ENCODE measurements at places on chromosomes 3 and 15. TPM values are rescaled to one million over a fixed set of nuclear protein-coding genes. Genes with fewer than 3 reads are reported as not detected.

TGM4 gene
- total RNA-seq = not detected

SELENOK gene
- total RNA-seq = 15.3 TPM

- H3K27ac ChIP-seq = no peak overlapping the region
- no peak overlapping the region for H3K4me3 ChIP-seq
- no peak for DNase-seq
Observed at GRCh38 chr3:17201538-17201937, 316.8 kb downstream of the PLCL2 start.

INKA1 gene
- total RNA-seq = 9.4 TPM

- H3K27me3 ChIP-seq = no peaks in the 10 kb centered on the region
- no peak for DNase-seq
- no peak overlapping the region for H3K27ac ChIP-seq
- H3K4me1 ChIP-seq = no peaks in the 10 kb centered on the region
- no peaks in the 10 kb centered on the region for H3K36me3 ChIP-seq
Observed at GRCh38 chr3:62529230-62529629, 155.9 kb upstream of the FEZF2 start.

CPLX3 gene
- not detected for total RNA-seq

DNA sequence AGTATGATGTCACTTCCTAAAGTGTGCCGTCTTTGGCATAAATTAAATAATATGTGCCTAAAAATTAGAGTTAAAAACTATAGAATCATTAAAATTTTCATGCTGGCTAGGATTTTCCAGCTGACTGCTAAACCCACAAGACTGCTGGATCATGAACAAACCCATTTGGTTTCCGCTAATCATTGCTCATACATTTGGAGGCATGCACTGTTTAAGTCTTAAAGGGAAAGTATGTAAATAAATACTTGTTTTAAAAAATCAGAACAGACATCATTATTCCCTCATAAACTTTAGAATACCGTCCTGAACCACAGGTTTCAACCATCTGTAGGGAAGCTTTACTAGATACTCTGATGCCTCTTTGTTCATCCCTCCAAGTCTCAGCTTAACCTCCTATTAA lies 26.5 kb downstream of the ATP6V1A start:
- DNase-seq = no peak
- H3K27ac ChIP-seq = no peak overlapping the region

DNA sequence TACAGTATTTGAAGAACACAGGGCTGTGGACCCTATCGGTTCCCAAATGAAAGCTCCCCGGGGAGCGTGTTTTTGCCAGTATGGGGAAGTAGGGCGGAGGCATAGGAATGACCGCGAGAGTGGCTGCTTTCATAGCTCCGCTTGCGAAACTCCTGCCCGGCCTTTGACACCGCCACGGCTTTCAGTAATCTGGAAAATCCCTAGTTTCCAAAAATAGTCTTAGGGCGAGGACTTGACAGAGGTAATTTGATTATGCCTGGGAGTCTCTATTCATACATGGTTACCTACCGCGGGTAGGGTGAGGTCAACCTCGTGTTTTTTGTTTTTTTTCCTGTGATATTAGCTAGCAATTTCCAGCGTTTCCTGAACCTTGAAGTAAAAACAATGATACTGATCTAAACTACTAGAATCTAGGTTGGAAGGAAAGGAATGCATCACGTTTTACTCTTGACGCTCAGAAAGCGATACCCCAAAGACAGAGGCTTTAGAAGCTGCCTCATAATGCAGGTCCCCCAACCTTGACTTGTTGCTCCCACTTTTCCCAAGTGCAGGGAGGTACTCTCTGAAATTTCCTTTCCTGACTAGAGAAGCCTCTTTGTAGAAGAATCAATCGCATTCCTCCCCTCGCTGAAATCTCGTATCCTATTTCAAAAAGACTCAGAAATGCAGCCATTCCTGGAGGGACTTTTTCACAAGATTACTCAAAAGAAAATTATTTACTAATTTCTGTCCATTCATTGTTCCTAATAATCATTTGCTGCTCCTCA lies 894 bp upstream of the CCNL1 start:
- peak; percentile 88 for DNase-seq
- peak overlapping the region; percentile 99 for H3K27ac ChIP-seq
- H3K27me3 ChIP-seq = no peaks in the 10 kb centered on the region
- peaks cover 23% of the 10 kb centered on the region for H3K4me1 ChIP-seq
- H3K4me3 ChIP-seq = peak overlapping the region; percentile 93

- no peaks in the 10 kb centered on the region for H3K27me3 ChIP-seq
- H3K4me1 ChIP-seq = no peaks in the 10 kb centered on the region
- no peaks in the 10 kb centered on the region for H3K36me3 ChIP-seq
- no peak overlapping the region for H3K4me3 ChIP-seq
- H3K27ac ChIP-seq = no peak overlapping the region
Observed at GRCh38 chr3:183247011-183247589, 6.0 kb upstream of the B3GNT5 start.

- DNase-seq = no peak
- H3K4me3 ChIP-seq = no peak overlapping the region
- H3K36me3 ChIP-seq = no peaks in the 10 kb centered on the region
- H3K4me1 ChIP-seq = peaks cover 11% of the 10 kb centered on the region
- H3K27me3 ChIP-seq = no peaks in the 10 kb centered on the region
- H3K27ac ChIP-seq = no peak overlapping the region
Observed at GRCh38 chr15:40803688-40804087, 3.2 kb upstream of the ZFYVE19 start.

GABRB3 gene
- 6.2 TPM for total RNA-seq

GRCh38 chr3:53044371-53044710 lies 1.5 kb downstream of the SFMBT1 start:
- H3K4me1 ChIP-seq = no peaks in the 10 kb centered on the region
- H3K36me3 ChIP-seq = no peaks in the 10 kb centered on the region
- no peaks in the 10 kb centered on the region for H3K27me3 ChIP-seq

KLF15 gene
- total RNA-seq = 16.5 TPM

GRCh38 chr3:68893600-68894239 lies 38.6 kb downstream of the TAFA4 start:
- H3K4me3 ChIP-seq = no peak overlapping the region
- no peak for DNase-seq
- H3K36me3 ChIP-seq = no peaks in the 10 kb centered on the region
- H3K27me3 ChIP-seq = no peaks in the 10 kb centered on the region
- H3K27ac ChIP-seq = no peak overlapping the region
- no peaks in the 10 kb centered on the region for H3K4me1 ChIP-seq
